ENCODE measurements at places on chromosomes 4 and X.
A peak's percentile ranks its signal among the peaks of the same experiment; 100 is the strongest.

DNA sequence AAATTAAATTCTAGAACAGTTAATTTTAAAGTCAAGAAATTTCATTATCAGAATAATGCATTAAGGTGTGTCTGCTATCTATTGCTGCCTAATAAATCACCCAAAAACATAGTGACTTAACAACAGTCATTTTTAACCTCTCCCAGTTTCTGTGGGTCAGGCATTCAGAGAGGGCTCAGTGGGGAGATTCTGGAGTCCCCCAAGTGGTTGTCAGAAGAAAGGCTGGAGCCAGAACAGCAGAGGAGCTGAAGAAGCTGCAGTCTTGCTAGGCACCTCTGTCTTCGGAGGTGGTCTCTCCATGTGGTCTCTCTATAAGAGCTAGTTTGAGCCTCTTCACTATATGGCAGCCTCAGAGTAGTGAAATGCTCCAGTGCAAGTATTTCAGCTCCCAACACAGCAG is 9.3 kb upstream of the HOPX start:
- no peak for DNase-seq
- peaks cover 11% of the 10 kb centered on the region for H3K4me1 ChIP-seq
- no peak overlapping the region for H3K4me3 ChIP-seq
- no peaks in the 10 kb centered on the region for H3K36me3 ChIP-seq
- no peaks in the 10 kb centered on the region for H3K27me3 ChIP-seq

- H3K27me3 ChIP-seq = no peaks in the 10 kb centered on the region
- H3K27ac ChIP-seq = no peak overlapping the region
- no peak for DNase-seq
- peak overlapping the region; percentile 62 for H3K4me3 ChIP-seq
- peaks cover 4% of the 10 kb centered on the region for H3K36me3 ChIP-seq
Measured at GRCh38 chr4:142378179-142378578, 467.9 kb downstream of the INPP4B start.

GRCh38 chr4:45910511-45910910 is 213.3 kb downstream of the GABRG1 start:
- H3K4me1 ChIP-seq = no peaks in the 10 kb centered on the region
- H3K4me3 ChIP-seq = no peak overlapping the region
- H3K27me3 ChIP-seq = no peaks in the 10 kb centered on the region
- H3K27ac ChIP-seq = no peak overlapping the region

- H3K4me3 ChIP-seq = no peak overlapping the region
- H3K4me1 ChIP-seq = no peaks in the 10 kb centered on the region
- H3K27ac ChIP-seq = no peak overlapping the region
- DNase-seq = no peak
- no peaks in the 10 kb centered on the region for H3K27me3 ChIP-seq
Measured at GRCh38 chrX:26203561-26203960, 11.3 kb downstream of the MAGEB6 start.

DNA sequence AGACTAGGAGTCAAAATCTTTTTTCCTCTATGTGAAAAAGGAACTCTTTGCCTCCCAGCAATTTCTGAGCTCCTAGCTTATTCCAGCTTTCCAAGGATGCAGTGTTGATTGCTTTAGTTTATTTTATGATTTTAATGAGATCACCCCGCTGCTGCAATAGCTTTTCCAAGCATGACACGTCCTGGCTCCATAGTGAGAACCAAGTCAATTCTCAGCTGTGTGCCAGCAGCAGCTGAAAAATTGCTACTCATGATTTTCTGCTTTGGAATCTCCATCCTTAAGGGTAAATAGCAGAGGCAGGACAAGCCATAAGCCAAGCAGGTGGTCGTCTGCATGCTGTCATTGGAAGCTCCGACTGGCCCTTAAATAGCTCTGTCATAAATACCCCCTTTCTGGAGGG is 64.5 kb downstream of the FTHL17 start:
- no peak overlapping the region for H3K4me3 ChIP-seq
- no peak overlapping the region for H3K27ac ChIP-seq
- no peaks in the 10 kb centered on the region for H3K36me3 ChIP-seq
- H3K27me3 ChIP-seq = no peaks in the 10 kb centered on the region

DNA sequence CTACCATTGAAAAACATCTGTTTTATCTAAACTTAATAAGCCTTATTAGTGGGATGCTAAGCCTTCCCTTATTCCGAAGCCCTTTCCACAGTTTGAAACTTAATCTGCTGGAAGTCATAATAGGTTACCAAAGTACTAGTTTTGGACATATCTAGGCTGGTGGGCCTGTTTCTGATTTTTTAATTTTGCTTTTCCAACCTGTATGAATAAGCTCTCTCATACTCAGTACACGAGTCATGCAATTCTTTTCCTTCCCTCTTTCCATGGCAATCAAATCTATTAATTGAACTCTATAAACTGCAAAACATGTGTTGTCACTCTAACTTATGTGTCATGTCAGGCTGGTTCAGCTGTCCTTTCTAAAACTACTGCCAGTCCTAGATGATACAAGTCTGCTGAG is 91.0 kb downstream of the AMMECR1 start:
- H3K4me3 ChIP-seq = no peak overlapping the region
- H3K36me3 ChIP-seq = peaks cover 2% of the 10 kb centered on the region
- no peaks in the 10 kb centered on the region for H3K27me3 ChIP-seq

- peak overlapping the region; percentile 93 for H3K4me3 ChIP-seq
- peaks cover 10% of the 10 kb centered on the region for H3K36me3 ChIP-seq
- peaks cover 26% of the 10 kb centered on the region for H3K4me1 ChIP-seq
- peak overlapping the region; percentile 92 for H3K27ac ChIP-seq
- peaks cover 8% of the 10 kb centered on the region for H3K27me3 ChIP-seq
Measured at GRCh38 chr4:13483136-13483767, 888 bp downstream of the RAB28 start.

DNA sequence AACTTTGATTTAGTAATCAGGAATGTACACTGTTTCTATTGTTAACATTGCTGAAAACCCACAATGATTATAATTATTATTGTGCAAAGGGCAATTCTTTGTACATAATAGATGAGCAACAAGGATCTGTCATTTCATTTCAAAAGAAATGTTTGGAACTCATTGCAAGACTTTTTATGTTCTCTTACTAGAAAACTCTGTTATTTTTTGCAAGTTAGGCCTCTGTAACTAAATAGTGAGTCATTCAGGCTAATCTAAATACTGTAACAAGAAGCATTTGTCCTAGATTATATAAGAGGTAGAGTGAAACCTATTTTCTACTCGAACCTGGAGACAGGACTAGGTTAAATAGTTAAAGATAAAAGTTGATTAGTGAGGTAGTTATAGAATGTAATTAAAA is 93.2 kb upstream of the FAM47B start:
- H3K27me3 ChIP-seq = no peaks in the 10 kb centered on the region
- H3K4me1 ChIP-seq = no peaks in the 10 kb centered on the region
- DNase-seq = no peak
- H3K36me3 ChIP-seq = no peaks in the 10 kb centered on the region
- no peak overlapping the region for H3K4me3 ChIP-seq
- H3K27ac ChIP-seq = no peak overlapping the region

DNA sequence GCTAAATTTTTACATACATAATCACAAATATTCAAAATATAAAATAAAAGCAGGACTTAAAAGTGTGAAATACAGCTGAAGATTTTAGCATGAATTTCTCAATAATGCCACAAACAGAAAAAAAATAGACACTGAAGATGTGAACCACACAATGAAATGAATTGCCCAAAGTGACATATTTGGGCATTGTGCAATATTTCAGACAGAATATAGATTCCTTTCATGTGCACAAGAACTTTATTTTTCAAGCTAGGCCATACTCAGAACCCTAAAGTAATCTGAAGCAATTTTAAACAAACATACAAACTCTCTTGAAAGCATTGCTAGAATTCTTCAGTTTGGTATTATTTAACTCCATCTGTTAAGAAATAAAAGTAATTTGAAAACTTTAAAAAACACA is 764.1 kb downstream of the STIM2 start:
- H3K27me3 ChIP-seq = no peaks in the 10 kb centered on the region
- no peak for DNase-seq
- no peaks in the 10 kb centered on the region for H3K36me3 ChIP-seq
- H3K4me3 ChIP-seq = no peak overlapping the region
- no peak overlapping the region for H3K27ac ChIP-seq

DNA sequence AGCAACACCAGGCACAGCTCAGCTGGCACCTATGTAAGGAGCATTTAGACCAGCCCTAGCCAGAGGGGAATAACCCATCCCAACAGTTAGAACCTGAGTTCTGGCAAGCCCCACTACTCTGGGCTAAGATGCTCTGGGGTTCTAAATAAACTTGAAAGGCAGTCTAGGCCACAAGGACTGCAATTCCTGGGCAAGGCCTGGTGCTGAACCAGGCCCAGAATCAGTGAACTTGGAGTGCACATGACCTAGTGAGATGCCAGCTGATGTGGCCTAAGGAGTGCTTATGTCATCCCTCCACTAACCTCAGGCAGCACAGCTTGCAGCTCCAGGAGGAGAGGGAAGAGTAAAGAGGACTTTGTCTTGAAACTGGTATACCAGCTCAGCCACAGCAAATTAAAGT is 7.6 kb upstream of the PRRG3 start:
- H3K36me3 ChIP-seq = no peaks in the 10 kb centered on the region
- no peaks in the 10 kb centered on the region for H3K4me1 ChIP-seq
- H3K27me3 ChIP-seq = no peaks in the 10 kb centered on the region
- H3K4me3 ChIP-seq = no peak overlapping the region

- no peak for DNase-seq
- H3K4me3 ChIP-seq = no peak overlapping the region
- no peaks in the 10 kb centered on the region for H3K27me3 ChIP-seq
- H3K27ac ChIP-seq = no peak overlapping the region
Measured at GRCh38 chr4:85402371-85402770, 72.6 kb upstream of the ARHGAP24 start.

- no peak overlapping the region for H3K4me3 ChIP-seq
- DNase-seq = no peak
- H3K4me1 ChIP-seq = no peaks in the 10 kb centered on the region
- H3K27me3 ChIP-seq = no peaks in the 10 kb centered on the region
Measured at GRCh38 chrX:29872831-29873230, 342.5 kb upstream of the MAGEB2 start.

GRCh38 chrX:130024127-130024526 is 41.7 kb downstream of the BCORL1 start:
- peak overlapping the region; percentile 55 for H3K4me3 ChIP-seq
- H3K27me3 ChIP-seq = no peaks in the 10 kb centered on the region
- H3K27ac ChIP-seq = peak overlapping the region; percentile 82
- H3K4me1 ChIP-seq = peaks cover 14% of the 10 kb centered on the region
- H3K36me3 ChIP-seq = peaks cover 36% of the 10 kb centered on the region

GRCh38 chr4:147836807-147837206 is 104.9 kb downstream of the ARHGAP10 start:
- H3K4me1 ChIP-seq = no peaks in the 10 kb centered on the region
- DNase-seq = no peak
- peaks cover 9% of the 10 kb centered on the region for H3K36me3 ChIP-seq
- H3K27me3 ChIP-seq = no peaks in the 10 kb centered on the region

DNA sequence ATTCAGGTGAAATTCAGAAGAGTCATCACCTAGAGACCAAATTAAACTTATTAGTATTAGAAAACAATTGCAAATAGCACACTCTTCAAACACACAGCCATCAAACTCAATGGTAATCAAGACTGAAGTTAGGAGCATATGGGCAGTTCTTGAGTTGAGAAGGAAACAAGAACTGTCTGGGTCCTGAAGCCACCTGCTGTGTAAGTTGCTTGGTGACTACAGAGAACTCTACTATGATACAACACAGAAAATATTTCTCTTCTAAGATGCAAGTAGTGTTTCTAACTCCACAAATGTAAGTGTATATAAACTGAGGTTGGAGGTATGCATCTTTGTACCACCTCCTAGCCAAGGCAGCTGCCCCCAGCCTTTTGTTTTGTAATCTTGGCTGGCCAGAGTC is 325 bp upstream of the PF4V1 start:
- DNase-seq = no peak
- peaks cover 5% of the 10 kb centered on the region for H3K27me3 ChIP-seq
- no peaks in the 10 kb centered on the region for H3K36me3 ChIP-seq
- no peaks in the 10 kb centered on the region for H3K4me1 ChIP-seq

GRCh38 chr4:173185847-173186510 is 17.4 kb downstream of the GALNT7 start:
- H3K4me1 ChIP-seq = peaks cover 37% of the 10 kb centered on the region
- no peaks in the 10 kb centered on the region for H3K27me3 ChIP-seq
- H3K4me3 ChIP-seq = no peak overlapping the region
- DNase-seq = no peak

DNA sequence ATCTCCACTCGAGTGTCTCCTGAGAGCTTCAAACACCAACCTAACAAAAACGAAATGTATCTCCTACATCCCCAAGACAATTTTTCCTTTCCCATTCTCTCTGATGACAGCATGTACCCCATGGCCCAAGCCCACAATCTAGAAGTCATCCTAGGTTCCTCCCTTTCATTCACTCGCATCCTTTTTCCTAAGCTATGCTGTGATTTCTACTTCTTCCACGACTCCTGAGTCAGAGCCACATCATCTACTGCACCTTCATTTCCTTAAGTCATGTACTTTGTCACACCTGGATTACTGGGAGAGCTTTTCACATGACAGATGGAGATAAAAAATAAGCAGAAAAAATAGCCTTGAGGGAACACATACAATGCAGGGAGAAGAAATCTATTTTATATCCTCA is 20.1 kb downstream of the C4orf36 start:
- no peaks in the 10 kb centered on the region for H3K27me3 ChIP-seq
- DNase-seq = no peak
- no peaks in the 10 kb centered on the region for H3K4me1 ChIP-seq
- no peak overlapping the region for H3K4me3 ChIP-seq
- peaks cover 2% of the 10 kb centered on the region for H3K36me3 ChIP-seq
- no peak overlapping the region for H3K27ac ChIP-seq

DNA sequence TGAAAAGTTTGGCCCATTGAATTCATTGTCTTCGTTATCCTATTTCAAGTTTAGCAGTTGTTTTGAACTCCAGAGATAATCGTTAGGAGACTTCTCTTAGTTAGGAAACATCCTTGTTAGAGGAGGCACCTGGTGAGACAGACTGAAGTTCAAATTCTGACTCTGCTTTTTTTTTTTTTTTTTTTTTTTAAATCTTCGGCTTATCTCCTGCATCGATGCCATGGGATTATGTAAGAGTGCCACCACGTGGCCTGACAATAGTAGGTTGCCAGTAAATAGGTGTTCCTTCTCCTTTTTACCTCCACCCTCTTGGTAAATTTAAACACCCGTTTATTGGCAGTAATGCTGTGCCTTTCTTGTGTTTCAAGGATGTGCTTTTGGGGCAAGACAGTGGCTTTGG is 149.3 kb downstream of the SOWAHB start:
- H3K4me1 ChIP-seq = peaks cover 12% of the 10 kb centered on the region
- no peaks in the 10 kb centered on the region for H3K36me3 ChIP-seq
- H3K4me3 ChIP-seq = no peak overlapping the region
- no peak for DNase-seq

- no peaks in the 10 kb centered on the region for H3K36me3 ChIP-seq
- H3K27me3 ChIP-seq = no peaks in the 10 kb centered on the region
- DNase-seq = no peak
- H3K4me3 ChIP-seq = no peak overlapping the region
Measured at GRCh38 chr4:7268941-7269340, 76.6 kb downstream of the SORCS2 start.

GRCh38 chr4:171266671-171267070 is 546.5 kb upstream of the GALNTL6 start:
- no peak for DNase-seq
- H3K36me3 ChIP-seq = no peaks in the 10 kb centered on the region
- H3K4me1 ChIP-seq = no peaks in the 10 kb centered on the region
- no peak overlapping the region for H3K4me3 ChIP-seq
- H3K27me3 ChIP-seq = no peaks in the 10 kb centered on the region
- H3K27ac ChIP-seq = no peak overlapping the region

- H3K27me3 ChIP-seq = no peaks in the 10 kb centered on the region
- H3K4me1 ChIP-seq = no peaks in the 10 kb centered on the region
- H3K4me3 ChIP-seq = no peak overlapping the region
- no peak for DNase-seq
- no peak overlapping the region for H3K27ac ChIP-seq
Measured at GRCh38 chrX:133434197-133434820, 19.0 kb upstream of the GPC4 start.

GRCh38 chrX:38275615-38276014 is 51.7 kb downstream of the RPGR start:
- H3K4me1 ChIP-seq = no peaks in the 10 kb centered on the region
- peaks cover 31% of the 10 kb centered on the region for H3K36me3 ChIP-seq
- H3K27me3 ChIP-seq = no peaks in the 10 kb centered on the region

Data from naive thymus-derived CD8-positive, alpha-beta T cell (primary cell).